ENCODE measurements at places on chromosomes 1 and 21. TPM values are rescaled to one million over a fixed set of nuclear protein-coding genes. Genes with fewer than 3 reads are reported as not detected.

- peaks cover 49% of the 10 kb centered on the region for H3K4me1 ChIP-seq
- no peak overlapping the region for H3K4me3 ChIP-seq
- no peak for DNase-seq
- H3K27me3 ChIP-seq, result no peaks in the 10 kb centered on the region
- H3K36me3 ChIP-seq, result peaks cover 99% of the 10 kb centered on the region
Observed at GRCh38 chr1:116390195-116390594, 17.2 kb downstream of the ATP1A1 start.

DNA sequence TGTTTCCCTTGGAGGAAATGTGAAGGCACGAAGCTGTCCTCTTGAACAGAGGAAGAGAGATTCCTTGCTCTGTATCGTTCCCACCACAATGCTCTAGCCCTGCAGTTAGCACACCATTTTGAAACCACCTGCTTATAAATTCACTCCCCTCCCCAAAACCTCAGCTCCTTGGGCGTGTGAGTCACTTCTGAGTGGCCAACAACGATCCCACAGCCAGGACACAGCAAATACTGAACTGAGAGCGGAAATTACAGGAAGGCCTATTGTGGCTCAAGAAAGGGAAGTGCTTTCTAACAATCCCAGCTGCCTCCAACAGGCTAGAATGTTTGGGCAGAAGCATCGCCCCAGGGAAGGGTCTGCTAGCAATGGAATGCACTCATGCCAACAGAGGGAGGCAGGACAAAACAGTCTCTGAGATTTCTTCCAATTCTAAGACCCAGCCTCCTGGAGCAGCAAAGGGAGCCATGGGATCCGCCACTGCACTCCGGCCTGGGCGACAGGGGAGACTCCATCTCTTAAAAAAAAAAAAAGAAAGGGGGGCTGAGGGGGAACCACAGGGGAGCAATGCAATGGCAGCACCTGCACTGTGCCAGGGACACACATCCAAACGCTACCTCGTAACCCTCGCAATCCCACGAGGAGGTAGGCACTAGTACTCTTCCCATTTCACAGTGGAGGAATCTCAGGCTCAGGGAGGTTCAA, 1.9 kb downstream of the TMEM53 start:
- peak; percentile 86 for DNase-seq
- H3K4me1 ChIP-seq, result peaks cover 44% of the 10 kb centered on the region
- no peak overlapping the region for H3K4me3 ChIP-seq
- peak overlapping the region; percentile 95 for H3K27ac ChIP-seq
- no peaks in the 10 kb centered on the region for H3K36me3 ChIP-seq
- H3K27me3 ChIP-seq, result no peaks in the 10 kb centered on the region

DNA sequence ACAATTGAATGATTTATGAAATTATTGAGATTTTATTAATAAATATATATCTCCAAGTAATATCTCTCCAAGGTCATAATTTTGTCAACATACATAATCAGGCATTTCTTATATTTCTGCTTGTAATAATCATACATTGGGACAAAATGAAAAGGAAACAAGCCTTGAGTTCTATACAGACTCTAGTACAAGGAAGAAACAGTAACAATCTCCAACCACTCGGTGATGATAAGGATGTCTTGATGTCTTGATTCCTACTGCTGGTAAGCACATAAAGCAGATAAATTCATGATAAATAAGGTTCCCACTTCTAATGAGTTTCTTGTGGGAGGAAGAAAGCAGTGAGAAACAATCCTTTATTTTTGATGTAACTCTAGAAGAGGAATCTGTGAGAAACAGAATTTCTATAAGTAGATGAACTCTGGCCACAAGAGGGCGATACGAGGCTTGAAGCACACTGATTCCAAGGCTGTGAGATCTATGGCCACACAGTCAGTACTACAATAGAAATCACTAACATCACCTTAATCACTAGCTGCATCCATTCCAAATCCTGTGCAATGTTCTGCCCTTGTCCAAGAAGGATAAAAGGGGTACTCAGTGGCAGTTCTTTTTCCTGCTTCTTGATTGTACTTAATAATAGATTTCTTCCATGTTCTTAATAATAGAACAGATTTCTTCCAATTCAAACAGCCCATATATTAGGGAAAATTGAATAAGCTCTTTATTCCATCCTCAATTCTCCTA, 41.4 kb upstream of the LRRC8B start:
- H3K27me3 ChIP-seq, result no peaks in the 10 kb centered on the region
- no peaks in the 10 kb centered on the region for H3K4me1 ChIP-seq
- no peak overlapping the region for H3K27ac ChIP-seq
- no peak overlapping the region for H3K4me3 ChIP-seq
- DNase-seq, result peak; percentile 79

DNA sequence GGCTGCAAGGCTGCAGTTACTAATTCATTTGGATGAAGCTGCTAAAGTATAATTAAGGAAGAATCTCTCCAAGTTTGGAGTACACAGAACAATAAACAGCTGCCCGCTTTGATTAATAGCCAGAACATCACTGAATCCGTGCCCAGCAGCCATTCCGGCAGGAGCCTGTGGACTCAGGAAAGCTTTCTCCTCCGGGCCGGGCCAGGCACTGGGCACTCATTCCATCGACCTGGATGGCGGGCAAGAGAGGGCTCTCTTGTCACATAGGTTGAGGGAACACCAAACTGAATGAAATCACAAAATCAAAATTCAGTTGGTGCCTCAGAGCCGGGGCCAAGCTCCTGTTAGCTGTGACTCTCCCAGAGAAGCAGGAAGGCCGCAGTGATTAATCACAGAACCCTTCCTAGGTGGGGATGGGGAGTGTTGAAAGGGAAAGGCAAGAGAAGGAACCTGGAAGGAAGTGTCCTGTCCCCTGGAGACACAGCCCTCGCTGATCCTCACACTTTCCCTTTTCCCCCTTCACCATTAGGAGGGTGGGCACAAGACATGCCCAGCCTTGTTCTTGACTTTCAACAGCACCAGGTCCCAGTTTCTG, 306.7 kb downstream of the NPHP4 start:
- H3K4me1 ChIP-seq, result no peaks in the 10 kb centered on the region
- no peak overlapping the region for H3K27ac ChIP-seq
- DNase-seq, result no peak
- H3K4me3 ChIP-seq, result no peak overlapping the region
- no peaks in the 10 kb centered on the region for H3K36me3 ChIP-seq

GRCh38 chr1:17098446-17099317, 20.6 kb downstream of the PADI2 start:
- no peaks in the 10 kb centered on the region for H3K36me3 ChIP-seq
- no peak overlapping the region for H3K4me3 ChIP-seq
- peak overlapping the region; percentile 83 for H3K27ac ChIP-seq
- DNase-seq, result no peak

- H3K4me3 ChIP-seq, result no peak overlapping the region
- DNase-seq, result no peak
- peaks cover 6% of the 10 kb centered on the region for H3K4me1 ChIP-seq
- H3K27me3 ChIP-seq, result no peaks in the 10 kb centered on the region
- H3K27ac ChIP-seq, result no peak overlapping the region
Observed at GRCh38 chr1:208142590-208143382, 101.4 kb downstream of the PLXNA2 start.

GRCh38 chr1:42963378-42964043, 4.8 kb upstream of the SLC2A1 start:
- H3K27ac ChIP-seq, result peak overlapping the region; percentile 49
- H3K4me1 ChIP-seq, result peaks cover 19% of the 10 kb centered on the region
- no peak for DNase-seq
- no peaks in the 10 kb centered on the region for H3K27me3 ChIP-seq

GRCh38 chr1:27142464-27142863, 12.5 kb downstream of the SLC9A1 start:
- H3K27me3 ChIP-seq, result no peaks in the 10 kb centered on the region
- peaks cover 28% of the 10 kb centered on the region for H3K4me1 ChIP-seq
- no peak overlapping the region for H3K27ac ChIP-seq
- no peak overlapping the region for H3K4me3 ChIP-seq
- no peak for DNase-seq
- H3K36me3 ChIP-seq, result no peaks in the 10 kb centered on the region

- H3K27ac ChIP-seq, result no peak overlapping the region
- no peaks in the 10 kb centered on the region for H3K36me3 ChIP-seq
- no peak overlapping the region for H3K4me3 ChIP-seq
- no peak for DNase-seq
Observed at GRCh38 chr1:93704052-93704451, 22.4 kb upstream of the BCAR3 start.

- no peaks in the 10 kb centered on the region for H3K27me3 ChIP-seq
- peaks cover 15% of the 10 kb centered on the region for H3K4me1 ChIP-seq
- peak; percentile 94 for DNase-seq
- H3K27ac ChIP-seq, result peak within 1 kb of the TSS; percentile 96
- peak within 1 kb of the TSS; percentile 87 for H3K4me3 ChIP-seq
Observed at GRCh38 chr1:183472488-183473216, at the start of gene SMG7. SMG7 (plus strand) TSS chr1:183472499; CDS start chr1:183472621, 122 bp downstream.

GRCh38 chr1:173400387-173400995, 76.6 kb upstream of the PRDX6 start:
- no peak overlapping the region for H3K27ac ChIP-seq
- no peaks in the 10 kb centered on the region for H3K36me3 ChIP-seq
- no peak for DNase-seq
- no peak overlapping the region for H3K4me3 ChIP-seq
- H3K27me3 ChIP-seq, result no peaks in the 10 kb centered on the region
- H3K4me1 ChIP-seq, result no peaks in the 10 kb centered on the region

- H3K27me3 ChIP-seq, result no peaks in the 10 kb centered on the region
- no peak overlapping the region for H3K27ac ChIP-seq
- no peaks in the 10 kb centered on the region for H3K36me3 ChIP-seq
- no peak overlapping the region for H3K4me3 ChIP-seq
- H3K4me1 ChIP-seq, result no peaks in the 10 kb centered on the region
- peak; percentile 23 for DNase-seq
Observed at GRCh38 chr1:240691909-240692705, 80.2 kb upstream of the GREM2 start.

- DNase-seq, result no peak
- H3K4me3 ChIP-seq, result no peak overlapping the region
- no peaks in the 10 kb centered on the region for H3K4me1 ChIP-seq
- no peak overlapping the region for H3K27ac ChIP-seq
- no peaks in the 10 kb centered on the region for H3K36me3 ChIP-seq
Observed at GRCh38 chr1:219302697-219303096, 129.0 kb downstream of the LYPLAL1 start.

DNA sequence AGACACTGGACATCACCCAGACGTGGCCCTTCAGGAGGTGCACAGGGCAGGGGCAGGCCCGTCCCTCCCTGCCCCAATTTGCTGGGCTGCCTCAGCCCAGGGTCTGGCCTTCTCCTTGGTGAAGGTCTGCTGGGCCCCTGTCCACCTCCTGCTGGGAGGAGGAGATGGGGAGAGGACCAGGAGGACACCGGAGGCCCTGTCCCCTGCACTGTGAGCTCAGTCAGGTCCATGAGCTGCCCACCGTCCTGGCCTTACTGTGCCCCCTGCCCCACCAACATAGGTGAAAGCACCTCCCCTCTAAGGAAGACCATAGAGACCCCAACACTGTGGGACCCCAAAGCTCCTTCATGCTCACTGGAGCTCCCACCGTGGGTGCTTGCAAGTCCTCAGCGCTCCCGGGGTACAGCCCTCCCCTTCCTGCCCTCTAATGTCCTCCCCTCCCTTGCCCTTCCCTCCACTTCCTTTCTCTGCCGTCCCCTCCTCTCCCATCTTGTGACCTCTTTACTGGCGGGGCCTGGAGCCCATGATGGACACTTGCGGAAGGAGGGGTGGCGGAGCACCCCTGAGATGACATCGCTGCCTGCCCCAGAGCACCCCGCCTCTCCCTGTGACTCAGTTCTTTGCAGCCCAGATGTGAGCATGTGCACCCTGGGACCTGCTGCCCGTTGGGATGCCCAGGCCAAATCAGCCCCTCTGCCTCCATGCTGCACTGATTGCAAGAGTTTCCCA, 4.6 kb downstream of the LRRC3 start:
- no peak overlapping the region for H3K4me3 ChIP-seq
- no peak for DNase-seq
- no peak overlapping the region for H3K27ac ChIP-seq
- H3K27me3 ChIP-seq, result no peaks in the 10 kb centered on the region

- no peaks in the 10 kb centered on the region for H3K27me3 ChIP-seq
- DNase-seq, result no peak
- no peaks in the 10 kb centered on the region for H3K36me3 ChIP-seq
- no peaks in the 10 kb centered on the region for H3K4me1 ChIP-seq
- H3K4me3 ChIP-seq, result no peak overlapping the region
Observed at GRCh38 chr21:39651206-39651605, 38.5 kb downstream of the B3GALT5 start.

DNA sequence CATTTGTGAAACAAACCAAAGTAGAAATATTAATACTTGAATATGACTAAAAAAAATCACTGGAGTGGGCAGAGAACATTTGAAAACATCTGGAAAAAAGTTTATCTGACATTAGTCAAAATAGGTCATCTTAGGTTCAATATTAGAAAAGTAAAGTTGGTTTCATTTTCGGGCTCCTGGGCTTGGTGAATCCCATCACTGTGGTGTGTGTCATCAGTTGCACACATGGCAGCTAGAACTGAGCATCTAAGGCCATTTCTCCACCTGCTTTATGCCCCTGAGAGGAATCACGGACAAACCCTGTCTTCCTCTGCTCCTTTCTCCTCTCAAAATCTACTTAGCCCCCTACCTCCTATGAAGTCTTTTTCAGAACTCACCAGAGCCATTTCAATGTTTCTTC, 5.4 kb downstream of the HSD11B1 start:
- no peak overlapping the region for H3K4me3 ChIP-seq
- no peaks in the 10 kb centered on the region for H3K36me3 ChIP-seq
- no peak for DNase-seq
- H3K4me1 ChIP-seq, result no peaks in the 10 kb centered on the region

GRCh38 chr1:116115476-116116439, 4.6 kb downstream of the MAB21L3 start:
- H3K36me3 ChIP-seq, result no peaks in the 10 kb centered on the region
- no peak overlapping the region for H3K4me3 ChIP-seq
- H3K27me3 ChIP-seq, result no peaks in the 10 kb centered on the region
- H3K27ac ChIP-seq, result no peak overlapping the region
- H3K4me1 ChIP-seq, result peaks cover 33% of the 10 kb centered on the region

- no peak overlapping the region for H3K4me3 ChIP-seq
- no peaks in the 10 kb centered on the region for H3K27me3 ChIP-seq
- DNase-seq, result peak; percentile 58
- no peaks in the 10 kb centered on the region for H3K36me3 ChIP-seq
- H3K4me1 ChIP-seq, result peaks cover 5% of the 10 kb centered on the region
Observed at GRCh38 chr21:42101246-42101645, 30.1 kb downstream of the UMODL1 start.

DNA sequence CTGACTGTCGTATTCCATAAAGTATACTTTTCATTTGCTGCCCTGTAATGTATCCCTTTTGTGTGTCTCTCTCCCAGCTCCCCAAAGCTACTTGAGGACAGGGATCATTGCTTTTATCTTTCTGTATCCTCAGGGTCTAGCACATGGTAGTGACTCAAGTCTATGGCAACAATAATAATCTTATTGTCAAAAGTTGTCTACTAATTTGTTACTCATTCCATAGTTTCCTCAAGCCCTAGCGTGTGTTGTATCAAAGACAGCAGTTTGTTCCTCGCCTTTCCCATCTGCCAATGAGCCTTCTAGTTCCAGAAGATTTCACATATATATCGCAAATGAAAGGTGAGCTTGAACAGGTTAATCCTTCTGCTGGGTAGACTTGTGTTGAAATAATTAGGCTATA, 9.8 kb upstream of the SLC30A1 start:
- no peaks in the 10 kb centered on the region for H3K36me3 ChIP-seq
- no peaks in the 10 kb centered on the region for H3K27me3 ChIP-seq
- DNase-seq, result no peak

FBXO42 gene
- total RNA-seq, result 20.8 TPM

DNAJC28 gene
- total RNA-seq, result 1.0 TPM

FMO3 gene
- total RNA-seq, result 15.0 TPM

TLCD4 gene
- total RNA-seq, result 6.4 TPM

TEDDM1 gene
- not detected for total RNA-seq

LAX1 gene
- 2.4 TPM for total RNA-seq

LCE1A gene
- not detected for total RNA-seq

STXBP3 gene
- 54.3 TPM for total RNA-seq

DENND2D gene
- 69.7 TPM for total RNA-seq

All from upper lobe of left lung (tissue), 6 donors.